GM23248 (cell line): ENCODE measurements at places on chromosomes 4 and X.

DNA sequence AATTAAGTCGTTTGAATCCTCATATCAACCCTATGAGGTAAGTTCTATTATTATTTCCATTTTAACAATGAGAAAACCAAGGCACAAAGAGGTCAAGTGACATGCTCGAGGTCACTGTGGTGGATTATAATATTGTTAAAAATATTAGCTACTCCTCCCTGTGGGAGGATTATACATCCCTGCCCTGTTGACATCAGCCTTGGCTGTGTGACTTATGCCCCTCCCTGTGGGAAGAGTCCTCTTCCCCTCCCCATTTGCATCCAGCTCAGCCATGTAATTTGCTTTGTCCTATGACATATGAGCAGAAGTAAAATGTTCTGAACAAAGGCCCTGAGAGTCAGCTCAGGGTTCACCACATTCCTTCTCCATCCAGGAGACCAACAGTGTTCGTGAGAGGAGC, 152.7 kb upstream of the ZIC3 start:
- DNase-seq: no peak

GRCh38 chr4:113452868-113453620, 308.5 kb downstream of the CAMK2D start:
- no peak for DNase-seq

DNA sequence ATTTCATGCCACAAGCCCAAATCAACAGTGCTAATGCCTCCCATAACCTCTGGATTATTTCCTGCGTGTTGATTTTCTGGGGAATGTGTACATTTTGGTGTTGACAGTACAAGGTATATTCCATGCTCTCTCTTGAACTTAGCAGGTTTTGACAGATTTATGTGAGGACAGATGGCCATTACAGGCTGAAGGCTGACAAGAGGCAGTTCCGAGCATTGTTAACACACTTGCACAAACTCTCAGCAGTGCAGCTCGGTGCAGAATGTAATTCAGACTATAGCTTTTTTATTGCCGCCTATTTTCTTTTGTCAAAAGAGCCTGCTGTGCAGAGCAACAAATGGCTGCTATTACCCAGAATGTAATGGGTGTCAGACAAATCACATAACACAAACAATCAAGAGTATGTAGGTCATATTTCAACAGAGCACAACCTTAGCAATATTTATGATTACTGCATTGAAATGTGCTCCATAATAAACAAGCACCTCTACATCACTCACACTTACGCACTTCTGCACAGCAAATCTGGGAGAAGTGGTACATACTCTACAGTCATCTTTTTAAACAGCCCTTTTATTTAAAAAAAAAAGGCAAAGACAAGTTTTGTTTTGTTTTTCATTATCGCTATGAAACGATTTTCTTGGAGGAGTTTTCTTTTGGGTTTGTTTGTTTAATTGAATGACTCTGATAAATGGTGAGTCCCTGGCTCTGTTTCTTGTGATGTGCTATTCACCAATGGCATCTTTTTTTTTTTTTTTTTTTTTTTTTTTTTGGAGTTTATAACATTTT, 71.6 kb downstream of the PPARGC1A start:
- no peak for DNase-seq

DNA sequence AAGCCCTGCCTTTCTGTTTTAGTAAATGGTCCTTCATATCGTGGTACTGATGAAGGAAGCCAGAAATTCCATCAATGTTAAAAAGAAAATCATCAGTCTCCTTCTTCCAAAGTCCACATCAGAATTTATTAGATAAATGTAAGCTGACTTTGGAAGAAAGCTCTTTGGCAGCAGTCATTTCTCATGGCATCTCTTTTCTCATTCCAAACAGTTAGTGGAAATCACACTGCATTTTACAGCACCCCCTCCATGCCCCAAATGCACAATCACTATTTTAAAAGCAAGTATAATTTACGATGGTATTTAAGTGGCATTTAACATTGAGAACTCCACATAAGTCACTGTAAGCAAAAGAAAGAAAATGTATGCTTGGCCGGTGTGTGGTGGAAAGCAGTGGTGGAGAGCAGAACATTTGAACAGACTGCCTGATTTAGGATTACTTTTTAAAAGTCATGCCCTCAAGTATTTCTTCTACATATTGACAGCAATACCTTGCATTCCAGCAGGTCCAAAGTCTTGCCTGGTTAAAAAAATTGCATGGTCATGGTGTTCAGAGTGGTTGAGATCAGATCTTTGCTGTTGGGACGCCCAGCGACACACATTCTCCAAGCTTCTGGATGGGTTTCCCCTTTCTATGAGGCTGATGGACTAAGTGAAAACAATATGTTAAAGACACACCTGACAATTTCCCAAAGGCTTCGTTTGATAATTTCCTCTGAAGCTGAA, 248.6 kb downstream of the ADAMTS3 start:
- no peak for DNase-seq

- DNase-seq: peak; percentile 37
Observed at GRCh38 chr4:152807294-152807829, 27.6 kb downstream of the ARFIP1 start.

GRCh38 chr4:152359208-152360044, 176.5 kb downstream of the FBXW7 start:
- DNase-seq: no peak

DNA sequence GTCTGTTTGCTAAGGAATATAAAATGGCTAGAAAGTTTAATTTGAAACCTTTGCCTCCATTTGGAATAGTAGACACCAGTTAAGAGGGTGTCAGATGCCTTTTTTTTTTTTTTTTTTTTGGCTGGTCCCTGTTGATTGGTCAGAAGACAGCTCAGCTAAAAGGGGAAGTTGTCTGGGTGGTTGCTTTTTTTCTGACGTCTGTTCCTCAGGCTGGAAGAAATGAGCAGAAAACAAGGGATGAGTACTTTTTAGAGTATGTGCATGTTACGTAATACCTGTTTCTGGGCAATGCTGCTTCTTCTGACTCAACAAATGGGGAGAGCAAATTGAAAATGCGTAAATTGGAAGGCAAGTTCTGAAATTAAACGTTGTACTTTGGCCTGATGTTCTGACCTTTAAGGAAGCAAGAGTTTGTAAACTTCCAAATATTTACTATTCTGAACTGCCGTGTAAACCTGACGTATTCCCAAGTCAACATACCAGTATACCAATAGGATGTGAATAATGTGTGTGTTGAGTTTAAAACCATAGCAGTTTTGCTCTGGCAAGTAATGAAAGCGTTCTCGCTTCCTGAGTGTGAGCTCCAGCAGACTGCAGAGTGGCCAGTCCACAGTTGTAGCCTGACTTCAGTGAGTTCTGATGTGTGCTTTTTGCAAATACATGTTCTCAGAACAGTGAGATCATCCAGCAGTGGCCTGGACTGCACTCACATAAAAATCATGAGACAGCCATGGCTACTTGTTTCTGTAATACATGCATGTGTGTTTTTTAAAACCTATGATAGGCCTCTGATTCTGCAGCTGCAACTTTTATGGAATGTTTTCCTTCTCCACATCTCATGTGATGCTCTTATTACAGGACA, 1.7 kb downstream of the SAT1 start:
- DNase-seq: peak; percentile 85

GRCh38 chr4:107993969-107994368, 4.3 kb downstream of the HADH start:
- DNase-seq: no peak
